A549 treated with ZK216348 at 1 μM for 4 hours (cell line): ENCODE measurements at places on chromosomes 7 and 10. TPM values are rescaled to one million over a fixed set of nuclear protein-coding genes. Genes with fewer than 3 reads are reported as not detected.

SPDYE11 gene
- total RNA-seq: not detected in 5 replicates

MLXIPL gene
- 0.38 to 1.5 TPM (median 0.91 TPM) in 5 replicates for total RNA-seq

C10orf67 gene
- 0.06 TPM in 1 of 5 replicates, not detected in the others for total RNA-seq

PPP1R17 gene
- total RNA-seq: not detected in 5 replicates

ELFN1 gene
- total RNA-seq: 0.32 to 0.47 TPM (median 0.38 TPM) in 5 replicates

SLC18A3 gene
- total RNA-seq: not detected in 5 replicates

EPO gene
- total RNA-seq: not detected in 5 replicates

NEURL1 gene
- 0.47 to 0.96 TPM (median 0.74 TPM) in 5 replicates for total RNA-seq

JCAD gene
- 9.8 to 12.4 TPM (median 10.2 TPM) in 5 replicates for total RNA-seq

UCN3 gene
- not detected in 5 replicates for total RNA-seq

BAMBI gene
- total RNA-seq: 9.5 to 14.8 TPM (median 12.9 TPM) in 5 replicates

FKBP9 gene
- 75.6 to 117 TPM (median 90.8 TPM) in 5 replicates for total RNA-seq

LYZL2 gene
- not detected in 5 replicates for total RNA-seq

CRPPA gene
- 0.25 to 0.98 TPM (median 0.62 TPM) in 5 replicates for total RNA-seq

GPR26 gene
- not detected in 5 replicates for total RNA-seq

TUBB8 gene
- total RNA-seq: 0.06 TPM in 1 of 5 replicates, not detected in the others

OR2A7 gene
- not detected in 5 replicates for total RNA-seq

AZGP1 gene
- 0.31 TPM in 1 of 5 replicates, not detected in the others for total RNA-seq

FAM180A gene
- not detected in 5 replicates for total RNA-seq

EMX2 gene
- total RNA-seq: not detected in 5 replicates

FEZF1 gene
- total RNA-seq: not detected in 5 replicates

CYP2C19 gene
- not detected in 5 replicates for total RNA-seq

TRIM73 gene
- 1.4 to 3.1 TPM (median 2.5 TPM) in 5 replicates for total RNA-seq

STEAP1B gene
- 0.16 to 0.23 TPM (median 0.18 TPM) in 3 of 5 replicates, not detected in the others for total RNA-seq

PPP3CB gene
- 9.9 to 18.8 TPM (median 16.2 TPM) in 5 replicates for total RNA-seq

ASIC3 gene
- total RNA-seq: 6.8 to 11.5 TPM (median 9.8 TPM) in 5 replicates

PDE6C gene
- not detected in 5 replicates for total RNA-seq

FOXL3 gene
- not detected in 5 replicates for total RNA-seq

WNT16 gene
- 0.07 to 0.19 TPM (median 0.13 TPM) in 4 of 5 replicates, not detected in the other for total RNA-seq

ABLIM1 gene
- 28.7 to 44.0 TPM (median 34.1 TPM) in 5 replicates for total RNA-seq

SH2D4B gene
- total RNA-seq: 0.04 TPM in 1 of 5 replicates, not detected in the others

MPP7 gene
- total RNA-seq: 0.12 to 0.16 TPM (median 0.14 TPM) in 3 of 5 replicates, not detected in the others

DPYSL4 gene
- 12.5 to 21.5 TPM (median 19.3 TPM) in 5 replicates for total RNA-seq

FGF8 gene
- not detected in 5 replicates for total RNA-seq

PAPOLB gene
- total RNA-seq: not detected in 5 replicates

SPAM1 gene
- not detected in 5 replicates for total RNA-seq
